Fibroblast of skin of scalp (primary cell): ENCODE measurements at places on chromosomes 2 and 18.

DNA sequence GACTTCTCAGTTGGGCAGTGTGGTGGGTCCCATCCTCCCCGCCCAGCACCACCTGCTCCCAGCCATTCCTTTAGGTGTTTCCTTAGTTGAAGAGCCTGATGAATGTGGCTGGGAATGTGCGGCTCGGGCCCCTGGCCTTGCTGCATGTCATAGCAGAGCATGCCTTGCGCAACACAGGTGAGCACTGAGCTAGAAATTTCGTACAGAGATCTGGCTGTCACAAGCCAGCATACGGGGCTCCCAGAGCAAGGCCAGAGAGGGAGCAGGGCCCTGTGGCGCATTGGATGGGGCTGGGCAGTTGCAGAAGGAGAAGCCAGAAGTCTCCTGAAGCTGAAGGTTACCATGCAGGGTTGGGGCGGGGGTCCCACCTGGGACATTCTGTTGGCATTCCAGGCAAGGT is 129.7 kb downstream of the WDSUB1 start:
- no peak for DNase-seq

DNA sequence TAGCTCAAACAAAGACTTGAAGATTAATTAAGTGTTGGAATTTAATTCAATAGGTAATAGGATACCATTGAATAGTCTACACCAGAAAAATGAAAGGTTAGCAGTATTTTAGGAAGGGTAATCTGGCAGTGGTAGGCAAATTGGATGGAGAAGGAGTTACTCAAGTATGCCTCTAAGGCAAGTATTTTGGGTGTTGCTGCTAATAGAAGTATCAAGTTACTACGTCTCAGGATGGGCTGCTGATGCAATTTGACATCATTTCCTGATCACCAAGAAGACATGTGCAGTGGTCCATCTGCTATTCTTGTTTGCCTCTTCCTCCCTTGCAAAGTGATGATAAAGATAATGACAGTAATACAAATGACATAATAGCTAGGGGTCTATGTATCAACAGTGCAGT is 485.3 kb downstream of the TGIF1 start:
- DNase-seq = peak; percentile 31

DNA sequence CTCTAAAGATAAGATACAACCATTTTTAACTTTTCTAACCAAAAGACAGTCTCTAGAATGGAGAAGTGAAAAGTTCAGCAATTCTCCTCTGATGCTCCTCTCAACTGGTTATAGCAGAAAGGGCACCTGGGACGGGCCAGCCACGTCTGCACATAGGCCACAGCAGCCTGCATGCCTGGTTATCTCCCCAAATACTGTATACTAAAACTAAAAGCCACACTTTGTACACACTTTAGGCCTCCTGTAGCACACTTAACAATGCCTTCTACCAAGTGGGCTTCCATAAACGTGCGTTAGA is 179.1 kb downstream of the ANKRD44 start:
- no peak for DNase-seq

GRCh38 chr2:146853741-146854444 is 990.9 kb upstream of the ACVR2A start:
- DNase-seq = peak; percentile 18

- DNase-seq = no peak
Observed at GRCh38 chr2:203185864-203186263, 53.0 kb upstream of the CYP20A1 start.

- no peak for DNase-seq
Observed at GRCh38 chr2:28990445-28990844, 9.3 kb downstream of the TOGARAM2 start.

- peak; percentile 57 for DNase-seq
Observed at GRCh38 chr2:37619959-37620300, 51.5 kb downstream of the CDC42EP3 start.

DNA sequence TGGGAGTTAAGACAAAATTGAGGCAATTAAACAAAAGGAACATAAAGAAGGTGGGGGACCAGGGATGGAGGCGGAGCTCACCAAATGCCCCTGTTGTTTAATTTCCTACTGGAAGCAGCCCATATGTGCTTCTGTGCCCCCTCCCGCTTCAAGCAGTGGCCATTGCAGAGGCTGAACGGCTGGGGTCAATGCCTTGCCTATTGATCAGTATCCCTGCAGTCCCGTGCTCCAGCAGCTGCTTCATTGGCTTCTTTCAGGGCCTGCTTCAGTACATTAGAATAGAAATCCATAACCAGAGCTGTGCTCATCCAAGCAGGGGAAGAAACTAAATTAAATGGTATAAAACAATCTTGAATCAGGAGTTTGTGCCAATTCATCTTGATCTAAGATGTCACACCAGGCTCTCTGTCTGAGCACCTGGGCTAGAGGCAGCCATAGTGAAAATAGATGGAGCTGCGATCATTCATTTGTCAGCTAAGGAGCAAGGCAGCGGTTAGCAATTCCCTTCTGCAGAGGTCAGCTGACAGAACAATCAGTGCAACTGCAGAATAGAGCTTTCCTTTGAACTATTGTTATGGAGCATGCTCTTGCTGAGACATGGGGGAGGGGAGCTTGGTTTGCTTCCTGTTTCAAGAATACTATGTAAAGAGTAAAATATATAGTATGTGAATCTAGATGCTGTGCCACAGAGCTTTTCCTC is 222.4 kb downstream of the WDR7 start:
- no peak for DNase-seq

DNA sequence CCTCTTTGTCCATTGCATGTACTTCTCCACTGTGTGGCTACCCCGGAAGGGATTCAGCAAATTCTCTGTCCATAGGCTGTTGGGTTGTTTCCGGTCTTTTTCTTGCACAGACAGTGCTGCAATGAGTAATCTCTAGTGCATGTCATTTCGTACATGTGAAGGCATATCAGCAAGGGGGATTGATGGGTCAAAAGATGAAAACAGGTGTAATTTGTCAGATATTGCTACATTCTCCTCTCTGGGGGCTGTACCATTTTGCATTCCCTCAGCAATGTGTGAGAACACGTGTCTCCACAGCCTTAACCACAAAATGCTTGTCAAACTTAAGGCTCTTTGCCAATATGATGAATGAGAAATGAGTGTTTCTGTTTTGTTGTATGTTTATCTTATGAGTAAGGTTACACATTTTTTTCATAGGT is 60.5 kb downstream of the KLHL29 start:
- DNase-seq = peak; percentile 73

DNA sequence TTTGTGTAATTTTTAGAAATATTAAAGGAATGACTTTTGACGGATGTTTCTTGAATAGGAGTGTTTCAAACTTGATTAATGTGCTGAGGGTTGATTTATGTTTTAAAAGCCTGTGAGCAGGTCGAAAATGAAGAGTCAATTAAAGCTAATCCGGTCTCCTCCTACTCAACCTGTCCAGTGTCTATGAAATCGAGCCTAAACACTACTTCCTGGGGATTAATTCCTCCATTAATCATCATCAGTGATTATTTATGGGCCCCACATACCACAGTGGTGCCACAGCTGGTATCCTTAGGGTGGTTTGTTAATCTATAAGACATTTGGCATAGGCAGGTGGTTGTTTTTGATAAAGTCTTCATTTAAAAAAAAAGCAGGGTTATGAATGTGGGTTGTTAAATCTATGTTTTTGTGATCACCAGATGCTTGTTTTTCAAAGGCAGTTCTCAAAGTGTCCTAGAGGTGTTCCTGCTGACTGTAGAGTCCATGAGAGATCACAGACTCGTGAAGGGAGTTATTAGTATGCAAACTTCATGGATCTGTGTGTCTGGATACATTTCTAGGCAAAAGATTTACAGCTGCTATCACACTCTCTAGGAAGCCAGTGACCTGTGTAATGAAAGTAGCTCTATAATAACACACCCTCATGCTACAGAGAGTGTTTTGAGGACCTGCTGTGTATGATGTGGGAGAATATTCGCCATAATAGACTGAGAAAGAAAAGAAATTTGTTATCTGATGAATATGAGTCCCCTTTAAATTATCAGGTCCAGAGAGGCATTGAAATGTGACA is 308.6 kb downstream of the AKAIN1 start:
- no peak for DNase-seq

GRCh38 chr2:113240915-113241911 is 37.5 kb downstream of the PAX8 start:
- peak; percentile 97 for DNase-seq

DNA sequence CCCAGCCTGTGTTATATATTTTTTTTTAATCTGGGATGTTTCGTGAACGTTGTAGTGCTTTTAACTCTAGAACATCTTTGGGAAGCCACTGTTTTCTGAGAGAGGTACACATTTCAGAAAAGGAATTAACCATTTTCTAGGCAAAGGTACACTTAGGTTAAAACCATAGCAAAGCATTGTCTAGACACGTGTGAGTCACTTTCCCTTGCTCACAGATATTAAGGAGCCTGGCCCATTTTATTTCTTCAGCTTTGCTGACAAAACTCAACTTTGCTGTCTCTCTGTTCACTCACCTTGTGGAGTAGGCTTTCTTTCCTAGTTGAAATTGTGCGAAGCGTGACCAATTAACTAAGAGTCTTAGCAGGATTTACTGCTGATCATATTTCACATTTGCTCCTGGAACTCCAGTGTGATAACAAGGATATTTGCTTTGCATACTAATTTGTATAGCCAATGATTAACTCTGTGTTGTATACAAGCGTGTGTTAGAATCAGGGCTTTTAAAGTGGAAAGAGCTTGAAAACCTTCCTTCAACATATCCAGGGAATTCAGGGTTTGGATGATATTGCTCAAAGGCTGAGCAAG is 215.0 kb upstream of the AGAP1 start:
- no peak for DNase-seq

DNA sequence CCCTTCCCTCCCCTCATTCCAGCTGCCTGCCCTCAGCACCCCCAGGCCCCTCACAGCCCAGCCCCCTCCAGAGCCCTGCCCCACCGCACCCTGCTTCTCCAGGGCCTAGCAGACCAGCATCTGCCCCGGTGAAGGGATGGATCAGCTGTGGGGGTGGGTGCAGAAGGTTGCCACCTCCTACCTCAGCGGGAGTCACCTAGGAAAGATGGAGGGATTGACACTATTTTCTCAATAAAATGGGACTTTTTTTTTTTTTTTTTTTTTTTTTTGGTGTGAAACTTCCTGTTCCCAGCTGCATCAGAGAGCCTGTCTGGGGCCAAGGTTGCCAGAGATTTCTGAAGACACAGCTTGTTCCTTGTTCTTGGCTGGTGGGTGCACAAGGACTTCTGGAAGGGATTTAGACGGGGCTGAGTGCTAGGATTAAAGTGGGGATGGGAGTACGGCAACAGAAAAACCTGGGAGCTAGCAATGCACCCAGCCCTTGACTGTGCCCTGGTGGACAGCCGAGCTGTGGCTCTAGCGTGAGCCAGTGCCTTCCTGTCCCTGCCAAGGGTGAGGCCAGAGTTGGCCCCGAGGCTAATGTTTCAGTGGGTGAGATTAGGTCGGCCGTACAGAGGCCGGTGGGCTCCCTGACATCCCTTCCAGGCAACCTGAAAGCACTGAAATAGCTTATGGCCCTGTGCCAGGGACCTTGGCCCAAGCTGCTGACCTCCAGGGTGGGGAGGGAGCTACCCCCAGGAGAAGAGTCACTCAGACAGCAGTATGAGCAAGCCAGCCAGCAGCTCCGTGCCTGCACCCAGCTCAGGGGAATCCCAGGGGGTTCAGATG is 4.6 kb downstream of the B3GNT7 start:
- no peak for DNase-seq
